ENCODE measurements at places on chromosomes 13 and 19.

DNA sequence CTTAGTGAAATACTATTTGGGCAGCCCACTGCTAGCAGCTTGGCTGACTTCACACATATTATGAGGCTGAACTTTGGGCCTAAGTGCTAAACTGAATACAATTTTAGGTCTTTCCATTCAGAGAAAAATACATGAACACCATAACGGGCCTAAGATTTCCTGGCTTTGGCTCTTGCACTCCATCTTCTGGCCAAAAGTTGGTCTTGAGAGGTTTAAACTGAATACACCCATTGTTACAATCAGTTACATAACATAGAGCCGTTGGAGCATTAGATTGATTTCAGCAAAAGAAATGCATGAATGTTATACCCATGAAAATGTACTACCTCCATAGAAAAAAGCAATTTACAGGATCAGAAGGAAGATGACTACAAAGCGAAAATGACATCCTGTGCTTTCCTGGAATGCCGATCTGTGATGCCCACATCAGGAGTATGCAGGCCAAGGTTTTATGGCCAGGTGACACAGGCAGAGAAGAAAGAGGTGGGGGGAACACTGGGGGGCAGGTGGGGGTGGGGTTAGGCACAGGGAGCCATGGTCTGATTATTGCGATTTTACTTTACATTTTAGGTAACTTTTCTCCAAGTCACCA is 11.1 kb upstream of the SHISA2 start:
- no peak for DNase-seq

GRCh38 chr13:43978688-43979087 is 99.0 kb downstream of the LACC1 start:
- no peak for DNase-seq

DNA sequence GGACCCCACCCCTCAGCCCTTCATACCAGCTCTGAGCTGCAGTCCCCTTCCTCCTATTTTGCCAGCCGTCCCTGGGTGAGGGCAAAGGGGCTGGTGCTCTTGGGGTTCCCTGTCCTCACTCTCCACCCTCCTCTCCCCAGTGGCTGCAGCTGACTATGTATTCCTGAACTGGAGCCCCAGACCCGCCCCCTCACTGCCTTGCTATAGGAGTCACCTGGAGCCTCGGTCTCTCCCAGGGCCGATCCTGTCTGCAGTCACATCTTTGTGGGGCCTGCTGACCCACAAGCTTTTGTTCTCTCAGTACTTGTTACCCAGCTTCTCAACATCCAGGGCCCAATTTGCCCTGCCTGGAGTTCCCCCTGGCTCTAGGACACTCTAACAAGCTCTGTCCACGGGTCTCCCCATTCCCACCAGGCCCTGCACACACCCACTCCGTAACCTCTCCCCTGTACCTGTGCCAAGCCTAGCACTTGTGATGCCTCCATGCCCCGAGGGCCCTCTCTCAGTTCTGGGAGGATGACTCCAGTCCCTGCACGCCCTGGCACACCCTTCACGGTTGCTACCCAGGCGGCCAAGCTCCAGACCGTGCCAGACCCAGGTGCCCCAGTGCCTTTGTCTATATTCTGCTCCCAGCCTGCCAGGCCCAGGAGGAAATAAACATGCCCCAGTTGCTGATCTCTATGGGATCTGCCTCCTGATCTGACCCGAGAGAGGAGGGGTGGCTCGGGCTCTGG is 2.4 kb downstream of the COX7A1 start:
- no peak for DNase-seq

DNA sequence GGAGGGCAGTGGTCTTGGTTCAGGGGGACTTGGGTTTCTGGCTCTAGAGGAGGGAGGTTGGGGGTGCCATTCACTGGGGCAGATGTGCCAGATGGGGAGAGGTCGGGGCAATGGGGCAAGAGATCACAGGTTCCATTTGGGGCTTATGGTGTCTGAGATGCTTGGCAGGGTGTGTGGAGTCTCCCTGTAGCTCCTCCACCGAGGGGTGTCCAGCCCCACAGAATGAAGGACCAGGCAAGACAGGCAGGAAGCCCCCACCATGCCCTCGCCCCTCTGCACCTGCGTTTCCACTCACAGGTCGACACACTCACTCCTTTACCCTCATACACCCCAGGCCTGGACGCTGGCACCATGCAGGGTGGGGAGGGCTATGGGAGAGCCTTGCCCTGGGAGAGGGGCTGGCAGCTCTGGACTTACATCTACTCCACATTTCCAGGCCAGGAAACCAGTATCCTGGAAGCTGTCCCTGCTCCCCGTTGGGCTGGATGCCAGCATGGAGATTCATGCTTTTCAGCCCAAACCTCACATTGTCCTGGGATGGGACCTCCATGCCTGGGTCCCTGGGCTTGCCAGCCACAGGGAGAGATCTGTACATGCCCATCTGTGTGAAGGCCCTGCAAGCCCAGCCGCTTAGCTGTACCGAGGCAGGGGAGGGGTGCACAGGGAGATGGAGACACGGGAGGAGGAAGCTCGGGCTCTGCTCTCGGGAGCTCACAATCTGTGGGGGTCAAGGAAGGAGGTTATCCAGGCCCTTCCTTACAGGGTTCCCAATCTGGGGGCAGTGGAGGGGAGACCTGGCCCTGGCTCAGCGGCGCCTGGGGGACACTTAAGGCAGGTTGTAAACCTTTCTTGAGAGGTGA is 77.1 kb downstream of the CHST8 start:
- DNase-seq, result no peak

DNA sequence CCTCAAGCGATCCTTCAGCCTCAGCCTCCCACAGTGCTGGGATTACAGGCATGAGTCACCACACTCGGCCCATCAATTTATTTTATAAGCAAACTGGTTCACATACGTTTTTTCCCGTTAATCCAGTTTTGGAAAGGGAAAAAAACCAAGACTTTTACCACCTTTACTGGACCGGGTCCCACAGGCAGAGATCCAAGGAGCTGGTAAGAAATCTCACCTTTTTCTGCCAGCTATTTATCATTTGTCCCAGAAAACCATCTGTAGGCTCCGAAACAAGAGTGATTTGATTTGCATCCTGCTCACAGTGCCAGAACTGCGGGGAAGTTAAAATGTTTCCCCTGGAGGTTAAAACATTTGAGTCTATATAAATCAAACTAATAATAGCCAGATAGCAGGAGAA is 6.3 kb upstream of the FUT2 start:
- DNase-seq, result no peak

GRCh38 chr13:87674247-87674738 is 3.1 kb downstream of the SLITRK5 start:
- DNase-seq, result no peak

DNA sequence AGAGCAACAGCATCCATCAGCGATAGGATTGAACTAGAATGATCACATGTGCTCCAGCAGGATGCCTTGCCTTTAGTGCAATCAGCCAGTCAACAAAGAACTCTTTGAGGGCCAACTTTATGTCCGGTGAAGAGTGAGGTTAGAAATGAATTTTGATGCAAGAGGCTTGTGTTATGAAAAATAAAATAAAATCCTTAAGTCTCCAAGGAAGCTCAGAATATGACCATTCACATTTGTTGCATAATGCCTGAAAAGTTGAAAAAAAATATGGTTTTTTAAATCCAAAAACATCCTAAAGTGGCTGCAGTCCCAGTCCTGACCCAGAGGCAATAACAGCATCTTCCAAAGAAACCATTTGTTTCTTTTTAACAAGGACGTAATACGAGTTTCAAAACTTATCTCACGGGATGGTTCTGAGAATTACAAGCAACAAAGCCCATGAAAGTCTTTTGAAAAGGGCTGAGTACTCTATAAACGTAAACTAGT is 61.3 kb downstream of the DCLK1 start:
- DNase-seq, result no peak

DNA sequence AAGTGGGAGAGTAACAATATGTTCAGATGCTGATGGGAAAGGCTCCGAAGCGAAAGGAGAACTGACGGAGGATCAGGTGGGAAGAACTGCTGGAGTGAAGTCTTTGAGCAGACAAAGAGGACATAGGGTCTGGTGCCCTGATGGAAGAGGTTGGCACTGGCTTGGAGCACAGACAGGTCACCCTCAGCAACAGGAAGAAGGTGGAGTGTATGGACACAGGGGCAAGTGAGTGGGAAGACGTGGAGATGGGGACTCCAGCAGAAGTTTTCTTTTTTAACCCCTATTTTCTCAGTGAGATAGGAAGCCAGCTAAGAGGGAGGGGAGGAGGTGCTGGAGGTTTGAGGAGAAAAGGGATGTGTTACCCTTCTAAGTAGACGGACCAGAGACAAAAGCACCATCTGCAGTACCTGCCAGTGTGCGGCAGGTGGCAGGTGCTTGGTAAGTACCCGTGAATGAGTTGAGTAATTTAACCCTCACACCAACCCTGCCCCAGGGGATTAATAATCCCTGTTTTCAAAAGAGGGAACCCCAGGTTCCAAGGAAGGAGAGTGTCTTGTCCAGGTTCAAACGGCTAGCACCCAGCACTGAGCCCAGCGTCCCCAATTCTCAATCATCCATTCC is 11.2 kb downstream of the HAS1 start:
- DNase-seq, result no peak

GRCh38 chr13:89890806-89891205 is 1456.7 kb upstream of the MIR17HG start:
- no peak for DNase-seq
